ENCODE measurements at places on chromosomes 1 and 21.
A peak's percentile ranks its signal among the peaks of the same experiment; 100 is the strongest.

- DNase-seq, result no peak
Observed at GRCh38 chr1:47474278-47475193, 36.7 kb downstream of the FOXD2 start.

DNA sequence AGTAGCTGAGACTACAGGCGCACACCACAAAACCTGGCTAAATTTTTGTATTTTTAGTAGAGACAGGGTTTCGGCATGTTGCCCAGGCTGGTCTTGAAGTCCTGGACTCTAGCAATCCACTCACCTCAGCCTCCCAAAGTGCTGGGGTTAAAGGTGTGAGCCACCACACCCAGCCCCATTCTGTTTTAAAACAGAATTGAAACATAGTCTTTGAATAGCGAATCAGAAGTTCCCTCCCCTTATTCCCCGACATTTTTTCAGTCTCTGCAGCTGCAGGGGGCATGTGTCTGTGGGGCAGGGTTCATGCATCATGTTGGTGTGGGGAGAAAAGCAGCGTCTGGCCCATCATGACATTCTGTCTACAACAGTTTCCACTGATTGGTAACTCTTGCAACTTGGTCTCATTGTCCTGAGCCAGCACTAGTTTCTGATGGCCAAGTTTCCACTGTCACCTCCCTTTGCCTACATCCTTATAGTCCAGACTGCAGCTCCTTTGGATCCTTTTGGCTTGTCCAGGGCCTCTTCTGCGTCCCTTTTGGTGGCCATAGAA lies 15.6 kb upstream of the HHAT start:
- DNase-seq, result no peak

GRCh38 chr1:97841338-97841737 lies 79.5 kb downstream of the DPYD start:
- no peak for DNase-seq

DNA sequence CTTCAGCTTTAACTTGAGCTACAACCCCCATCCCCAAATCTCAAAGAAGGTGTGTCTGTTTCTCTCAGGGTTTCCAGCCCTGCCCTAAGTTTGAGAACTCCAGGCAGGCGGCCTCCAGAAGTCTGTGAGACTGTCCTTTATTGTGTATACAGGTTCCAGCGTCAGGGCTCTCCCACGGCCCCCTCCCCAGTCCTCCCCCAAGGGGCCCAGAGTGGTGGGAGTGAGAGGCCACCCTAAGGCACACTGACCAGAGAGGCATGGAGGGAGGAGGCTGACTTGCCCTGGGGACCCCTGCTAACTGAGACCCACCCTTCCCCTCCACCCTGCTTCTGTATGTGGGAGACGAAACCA lies 4.0 kb downstream of the HSPB7 start:
- no peak for DNase-seq

DNA sequence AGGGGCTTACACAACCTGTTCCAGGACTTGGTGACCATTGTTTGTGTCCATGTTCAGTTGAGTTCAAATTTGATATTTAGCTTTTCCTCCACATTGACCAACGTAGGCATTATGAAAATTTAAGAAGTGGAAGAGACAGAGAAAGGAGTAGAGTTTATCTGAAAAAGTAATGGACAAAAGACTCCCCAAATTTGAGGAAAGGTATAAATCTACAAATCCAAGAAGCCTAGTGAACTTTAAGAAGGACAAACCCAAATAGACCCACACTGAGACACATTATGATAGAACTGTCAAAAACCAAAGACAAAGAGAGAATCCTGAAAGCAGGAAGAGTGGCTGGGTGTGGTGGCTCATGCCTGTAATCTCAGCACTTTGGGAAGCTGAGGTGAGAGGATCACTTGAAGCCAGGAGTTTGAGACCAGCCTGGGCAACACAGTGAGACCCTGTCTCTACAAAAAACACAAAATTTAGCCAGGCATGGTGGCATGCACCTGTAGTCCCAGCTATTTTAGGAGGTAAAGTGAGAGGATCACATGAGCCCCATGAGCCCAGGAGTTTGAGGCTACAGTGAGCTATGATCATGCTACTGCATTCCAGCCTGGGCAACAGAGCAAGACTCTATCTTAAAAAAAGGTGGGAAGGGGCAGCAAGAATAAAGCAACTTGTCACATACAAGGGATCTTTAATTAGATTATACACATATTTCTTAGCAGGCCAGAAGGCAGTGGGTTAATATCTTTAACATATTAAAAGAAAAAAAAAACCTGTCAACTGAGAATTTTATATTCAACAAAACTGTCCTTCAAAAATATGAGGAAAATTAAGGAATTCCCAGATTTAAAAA lies 41.0 kb upstream of the ERO1B start:
- no peak for DNase-seq

DNA sequence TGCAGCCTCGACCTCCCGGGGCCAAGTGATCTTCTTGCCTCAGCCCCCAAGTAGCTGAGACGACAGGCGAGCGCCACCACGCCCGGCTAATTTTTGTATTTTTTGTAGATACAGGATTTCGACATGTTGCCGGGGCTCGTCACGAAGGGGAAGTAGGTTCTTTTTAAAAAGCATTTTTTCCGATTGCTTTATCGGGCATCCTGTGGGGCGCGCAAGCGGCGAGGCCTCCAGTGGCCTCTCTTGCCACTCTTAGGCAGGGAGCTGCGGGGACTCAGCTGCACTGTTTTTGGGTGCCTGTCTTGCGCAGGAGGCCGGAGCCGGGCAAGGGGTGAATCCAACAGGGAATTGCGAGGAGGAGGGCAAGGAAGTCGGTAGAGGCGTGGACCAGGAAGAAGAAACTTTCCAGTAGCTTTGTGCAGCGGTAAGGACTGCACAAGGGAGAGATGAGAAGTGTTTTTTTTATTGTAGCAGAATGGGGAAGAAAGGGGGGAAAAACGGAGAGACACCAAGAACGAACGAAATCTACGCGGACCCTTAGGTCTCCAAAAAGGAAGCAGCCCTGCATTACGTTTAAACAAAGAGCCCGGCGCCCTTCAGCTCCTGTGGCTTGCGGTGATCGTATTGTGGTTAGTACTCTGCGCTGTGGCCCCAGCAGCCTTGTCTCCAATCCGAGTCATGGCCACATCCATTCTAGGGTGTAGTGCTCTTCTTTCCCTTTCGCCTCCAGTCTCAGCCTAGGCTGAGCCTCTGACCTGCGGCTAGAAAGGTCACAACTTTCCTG lies 164.8 kb downstream of the PPIAL4G start:
- no peak for DNase-seq

DNA sequence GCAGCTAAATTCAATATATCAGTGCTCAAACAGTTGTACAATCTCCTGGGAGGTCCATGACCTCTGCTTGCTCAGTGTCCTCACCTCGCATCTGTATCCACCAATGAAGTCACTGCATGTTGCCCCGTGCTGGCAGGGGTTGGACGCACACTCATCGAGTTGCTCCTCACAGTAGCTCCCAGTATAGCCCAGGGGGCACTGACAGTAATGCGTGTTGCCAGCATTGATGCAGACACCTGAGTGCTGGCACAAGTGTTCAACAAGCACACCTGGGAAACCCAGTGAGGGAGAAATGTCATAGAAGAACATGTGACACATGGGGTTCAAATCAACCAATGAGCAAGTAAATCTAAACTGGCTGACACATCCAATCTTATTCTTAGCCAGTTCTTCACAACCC lies 40.9 kb upstream of the ADAM30 start:
- DNase-seq, result no peak

GRCh38 chr1:227635596-227635995 lies 72.2 kb downstream of the ZNF678 start:
- no peak for DNase-seq

DNA sequence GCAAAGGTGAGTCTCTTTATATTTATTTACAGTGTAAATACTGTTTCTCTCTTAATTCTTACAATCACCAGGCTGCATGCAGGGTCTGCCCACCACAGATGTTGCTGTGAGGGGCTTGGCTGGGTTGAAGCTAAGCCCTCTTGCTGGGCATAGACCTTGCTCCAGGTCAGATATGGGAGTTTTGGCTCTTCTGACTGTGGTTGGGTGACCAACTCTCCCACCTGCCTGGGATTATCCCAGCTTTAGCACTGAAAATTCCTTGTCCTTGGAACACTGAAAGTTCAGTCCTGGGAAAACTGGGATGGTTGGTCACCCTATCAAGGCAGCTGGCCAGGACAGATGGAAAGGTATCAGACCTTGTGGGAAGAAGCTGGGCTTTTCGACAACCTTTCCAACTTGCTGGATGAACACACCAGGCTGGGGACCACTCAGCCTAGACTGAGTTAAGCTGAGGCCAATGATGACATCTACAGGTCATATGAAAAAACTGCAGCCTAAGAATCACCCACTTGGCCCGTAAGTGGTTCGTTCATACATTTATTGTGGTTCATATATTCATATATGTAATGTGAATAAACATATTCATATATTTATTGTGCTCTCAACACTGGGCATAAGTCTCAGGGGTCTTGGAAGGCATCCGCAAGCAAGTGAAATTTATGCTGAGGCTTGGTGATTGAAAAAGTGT lies 26.6 kb upstream of the HPDL start:
- DNase-seq, result peak; percentile 74

DNA sequence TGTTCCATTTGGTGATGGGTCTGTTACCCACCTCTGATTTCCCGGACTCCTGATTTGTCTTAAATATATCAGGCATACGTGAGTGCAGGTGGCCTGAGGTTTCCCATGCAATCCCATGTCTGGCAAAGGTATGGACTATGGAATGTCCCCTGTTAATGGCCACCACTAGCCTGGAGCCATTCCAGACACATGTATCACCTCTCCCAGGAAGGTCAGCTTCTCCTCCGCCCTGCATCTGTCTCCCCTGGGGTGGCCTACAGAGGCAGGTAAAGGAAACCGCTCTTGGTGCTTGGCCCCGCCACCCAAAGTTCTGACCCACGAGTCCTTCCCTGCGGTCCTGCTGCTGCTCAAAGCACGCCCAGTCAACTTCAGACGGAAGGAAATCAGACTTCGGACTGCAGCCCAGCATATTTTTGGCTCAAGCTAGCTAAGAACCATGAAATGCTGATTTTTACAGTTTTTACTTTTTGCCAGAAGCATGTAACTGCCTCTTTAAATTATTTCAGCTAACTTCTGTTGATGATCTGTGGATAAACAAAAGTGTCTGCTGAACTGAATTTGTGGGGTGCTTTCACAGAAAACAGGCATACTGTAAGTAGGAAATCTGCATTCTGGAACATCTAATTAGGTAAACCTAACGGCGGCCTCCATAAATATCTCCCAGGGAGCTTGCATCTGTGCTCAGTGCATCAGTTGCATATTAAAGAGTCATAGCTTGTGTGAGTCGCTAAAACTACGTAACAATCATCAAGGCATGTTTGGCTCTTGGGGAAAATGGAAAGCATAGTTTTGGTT lies 105.9 kb downstream of the PCP4 start:
- no peak for DNase-seq

DNA sequence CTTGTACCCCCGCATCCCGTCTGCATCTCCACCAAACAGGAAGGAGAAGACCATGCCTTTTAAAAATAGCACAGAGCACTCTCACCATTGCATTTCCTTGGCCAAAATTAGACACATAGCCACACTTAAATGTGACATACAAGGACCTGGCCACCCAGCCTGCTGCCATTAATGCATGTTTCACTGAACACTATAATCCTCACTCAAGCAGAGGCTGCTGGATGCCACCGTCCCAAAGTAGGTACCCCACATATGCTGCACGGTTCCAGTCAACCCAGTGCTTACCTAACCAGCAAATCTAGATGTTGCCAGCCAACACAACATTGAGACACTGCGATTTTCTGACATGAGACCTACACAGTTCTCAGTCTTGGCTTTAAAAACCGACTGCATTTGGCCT lies 107.7 kb downstream of the ADSS2 start:
- DNase-seq, result no peak

DNA sequence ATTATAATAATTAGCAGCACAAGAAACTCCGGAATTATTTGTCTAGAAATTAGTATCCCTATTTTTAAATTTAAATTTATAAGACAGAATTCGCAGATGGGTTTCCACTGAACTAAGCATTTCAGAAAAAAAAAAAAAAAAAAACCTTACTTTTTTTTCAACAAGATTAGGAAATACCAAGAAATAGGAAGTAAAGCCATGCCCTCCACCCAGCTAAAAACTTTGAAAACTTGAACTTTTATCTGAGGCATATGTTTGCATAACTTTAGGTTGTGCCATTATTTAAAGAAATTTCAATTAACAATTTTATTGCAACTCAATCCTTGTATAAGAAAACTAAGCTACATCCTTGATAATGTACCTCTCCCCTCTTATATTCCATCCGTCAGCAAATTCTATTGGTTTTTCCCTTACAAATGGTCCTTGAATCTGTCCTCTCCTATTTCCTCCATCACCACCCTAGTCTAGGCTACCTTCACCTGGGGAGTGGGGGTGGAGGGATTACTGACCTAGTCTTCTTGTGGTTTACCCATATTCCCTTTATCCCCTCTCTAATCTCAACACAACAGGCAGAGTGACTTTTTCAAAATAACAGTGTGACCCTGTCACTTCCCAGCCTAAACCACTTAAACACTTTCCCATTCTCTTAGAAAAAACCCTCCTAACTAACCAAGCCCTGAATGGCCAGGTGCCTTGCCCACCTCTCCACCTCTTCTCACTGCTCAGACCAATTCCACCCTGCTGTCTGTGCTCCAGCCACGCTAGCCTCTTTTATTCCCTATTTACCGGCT lies 1.4 kb upstream of the EVI5 start:
- no peak for DNase-seq

GRCh38 chr1:80779275-80779674 lies 1021.5 kb upstream of the ADGRL2 start:
- DNase-seq, result no peak

DNA sequence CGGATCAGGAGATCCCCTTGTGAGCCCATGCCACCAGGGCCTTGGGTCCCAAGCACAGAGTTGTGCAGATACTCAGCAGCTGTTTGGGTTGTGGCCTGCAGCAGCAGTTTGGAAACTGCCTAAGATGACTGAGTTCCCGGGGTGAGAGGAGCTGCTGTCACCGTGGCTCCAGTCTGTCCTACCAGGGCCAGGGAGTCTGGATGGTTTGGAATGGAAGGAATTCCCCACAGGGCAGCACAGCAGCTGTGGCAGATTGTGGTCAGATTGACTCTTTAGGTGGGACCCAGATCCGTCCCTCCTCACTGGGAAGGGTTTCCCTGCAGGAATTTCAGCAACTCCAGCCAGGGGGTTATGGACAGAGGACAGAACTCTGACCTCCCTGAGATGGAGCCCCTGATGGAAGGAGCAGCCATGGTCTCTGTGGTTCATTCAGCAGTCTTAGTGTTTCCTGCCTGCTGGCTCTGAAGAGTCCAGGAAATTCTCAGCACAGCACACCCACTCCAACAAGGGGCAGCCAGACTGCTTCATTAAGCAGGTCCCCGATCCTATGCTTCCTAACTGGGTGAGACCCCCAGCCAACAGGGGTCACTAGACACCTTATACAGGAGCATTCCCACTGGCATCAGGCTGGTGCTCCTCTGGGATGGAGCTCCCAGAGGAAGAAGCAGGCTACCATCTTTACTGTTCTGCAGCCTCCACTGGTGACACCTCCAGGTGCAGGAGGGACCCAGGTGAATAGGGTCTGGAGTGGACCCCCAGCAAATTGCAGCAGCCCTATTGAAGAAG lies 51.5 kb upstream of the TNFSF4 start:
- no peak for DNase-seq

GRCh38 chr1:184755226-184756065 lies 788 bp upstream of the EDEM3 start:
- DNase-seq, result peak; percentile 6

Measured in astrocyte of the cerebellum (primary cell).